ENCODE measurements at places on chromosomes 12 and 14.

DNA sequence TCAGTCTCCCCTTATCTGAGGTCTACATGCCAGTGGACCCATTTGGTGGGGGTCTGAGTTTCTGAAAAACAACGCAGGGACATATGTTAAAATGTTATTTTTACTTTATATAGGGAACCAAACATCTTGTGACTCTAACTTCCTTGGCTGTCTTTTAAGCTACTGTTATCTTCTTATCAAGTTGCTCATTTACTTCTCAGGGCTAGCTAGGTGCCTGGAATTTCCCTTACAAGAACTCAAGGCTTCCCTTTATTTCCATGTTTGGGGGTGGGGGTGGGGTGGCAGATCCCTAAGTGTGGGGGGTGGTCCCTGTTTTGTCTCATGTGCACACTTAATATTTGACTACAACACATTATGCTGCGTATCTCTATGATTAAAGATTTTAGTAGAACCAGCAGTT, 31.6 kb downstream of the PPP1R36 start:
- no peak for DNase-seq

GRCh38 chr12:110635055-110635454, 21.1 kb downstream of the TCTN1 start:
- no peak for DNase-seq

- DNase-seq, result peak; percentile 38
Measured at GRCh38 chr12:54998958-54999510, 14.5 kb upstream of the TESPA1 start.

DNA sequence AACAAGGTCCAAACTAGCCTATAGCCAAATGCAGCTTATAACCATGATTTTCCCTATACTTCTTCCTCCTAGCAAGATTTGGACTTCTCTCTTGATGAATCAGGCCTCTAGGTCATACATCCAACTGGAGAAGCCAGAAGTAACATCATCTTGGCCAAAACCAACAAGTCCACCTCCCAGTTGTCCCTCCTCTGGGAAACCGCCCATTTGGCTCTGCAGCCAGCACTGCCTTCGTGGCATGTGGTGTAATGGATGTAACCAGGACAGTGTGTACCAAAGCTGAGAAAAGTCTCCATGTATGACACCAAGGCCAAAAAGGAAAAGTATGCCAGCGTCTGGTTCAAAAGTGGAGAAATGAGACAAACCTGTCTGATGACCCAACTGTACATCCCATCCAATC, 59.3 kb upstream of the VASH1 start:
- no peak for DNase-seq

DNA sequence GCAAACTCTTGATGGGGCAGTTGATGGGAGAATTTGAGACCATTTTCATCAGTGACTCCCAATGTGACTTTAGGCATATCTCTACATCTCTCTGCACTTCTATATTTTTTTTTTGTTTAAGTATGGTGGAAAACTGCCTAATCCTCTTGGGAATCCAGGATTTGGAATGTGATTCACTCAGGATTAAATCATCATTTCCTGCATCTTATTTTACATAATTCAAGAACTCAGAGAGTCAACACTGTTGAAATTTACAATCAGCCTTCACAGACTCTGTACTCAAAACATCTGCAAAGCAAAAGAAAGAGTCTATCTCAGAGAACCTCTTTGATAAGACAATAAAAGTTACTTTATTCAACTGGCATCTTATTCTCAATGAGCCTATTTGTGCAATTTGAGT, 260.7 kb upstream of the NOS1 start:
- DNase-seq, result no peak

- no peak for DNase-seq
Measured at GRCh38 chr14:95516554-95517181, at the start of gene SYNE3. Gene SYNE3, minus strand, starts transcription at chr14:95516650. Its CDS starts 40,829 bp downstream, at chr14:95475821.

DNA sequence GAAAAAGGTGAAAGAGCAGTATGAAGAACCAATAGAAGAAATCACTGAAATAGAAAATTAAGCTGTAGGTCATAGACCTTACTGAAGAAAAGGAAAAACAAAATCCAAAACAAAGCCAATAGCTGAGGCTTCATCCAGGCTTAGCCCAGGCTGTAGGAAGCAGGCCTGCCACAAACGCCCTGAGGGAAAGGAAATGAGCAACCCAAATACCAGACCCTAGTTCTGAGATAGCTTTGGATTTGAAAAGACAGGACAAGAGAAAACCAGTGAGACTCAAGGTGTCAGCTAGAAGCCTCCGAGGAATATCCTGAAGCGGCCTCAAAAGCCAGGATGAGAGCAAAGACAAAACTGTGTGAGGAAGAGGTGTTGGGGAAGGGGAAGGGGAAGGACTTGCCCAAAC, 79.2 kb downstream of the FERMT2 start:
- DNase-seq, result no peak

DNA sequence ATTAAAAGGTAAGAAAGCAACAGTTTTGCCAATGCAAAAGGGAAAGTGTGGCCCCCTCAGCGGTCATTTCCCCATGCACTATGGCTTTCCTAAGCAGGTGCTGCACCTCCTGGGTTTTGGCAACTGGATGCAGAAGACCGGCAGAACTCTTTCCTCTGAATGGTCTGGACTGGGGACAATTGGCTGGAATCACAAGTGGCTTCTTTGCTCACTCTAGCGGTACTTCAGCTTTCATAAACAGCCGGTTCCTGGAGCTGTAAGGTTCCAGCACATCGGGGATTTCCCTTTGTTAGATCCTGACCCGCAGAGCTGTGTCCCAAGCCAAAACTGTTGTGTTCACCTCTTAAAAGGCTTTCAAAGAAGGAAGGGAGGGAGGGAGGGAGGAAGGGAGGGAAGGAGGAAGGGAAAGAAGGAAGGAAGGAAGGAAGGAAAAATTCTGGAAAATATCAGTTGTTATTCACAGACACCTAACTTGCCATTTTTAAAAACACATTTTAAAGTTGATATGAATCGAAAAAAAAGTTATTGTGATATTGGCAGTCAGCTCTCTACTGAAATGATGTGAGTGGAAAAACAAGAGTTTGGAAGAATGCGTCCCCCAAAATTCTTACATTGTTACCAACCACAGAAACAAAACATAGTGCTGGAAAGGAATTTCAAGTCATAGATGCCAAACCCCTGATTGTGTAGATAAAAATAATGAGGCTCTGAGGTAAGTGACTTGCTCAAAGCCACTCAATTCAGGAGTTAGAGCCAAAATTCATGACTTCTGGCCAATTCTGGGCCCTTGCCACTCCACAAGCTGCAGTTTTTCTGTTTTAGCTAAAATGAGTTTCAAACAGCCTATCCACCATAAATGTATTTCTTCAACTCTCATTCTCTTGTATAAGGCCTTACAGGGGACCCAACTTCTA, 220.6 kb upstream of the HMGA2 start:
- no peak for DNase-seq

GRCh38 chr12:131135311-131135785, 181.6 kb downstream of the ADGRD1 start:
- no peak for DNase-seq

DNA sequence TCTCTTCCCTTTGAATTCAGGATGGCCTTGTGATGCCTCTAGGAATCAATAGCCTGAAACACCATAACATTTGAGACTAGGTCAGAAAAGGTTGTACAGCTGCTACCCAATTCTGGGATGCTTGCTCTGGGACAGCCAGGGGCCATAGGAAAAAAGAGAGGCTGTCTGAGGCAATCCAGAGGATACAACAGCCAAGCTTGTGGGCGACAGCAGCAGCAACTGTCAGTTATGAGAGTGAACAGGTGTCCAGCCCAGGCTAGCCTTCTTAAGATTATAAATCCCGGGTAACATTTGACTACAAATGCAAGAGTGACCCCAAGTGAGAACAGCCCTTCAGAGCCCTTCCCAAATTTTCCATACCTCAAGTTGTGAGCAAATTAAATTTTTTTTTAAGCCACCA, 11.1 kb downstream of the DCN start:
- DNase-seq, result no peak

DNA sequence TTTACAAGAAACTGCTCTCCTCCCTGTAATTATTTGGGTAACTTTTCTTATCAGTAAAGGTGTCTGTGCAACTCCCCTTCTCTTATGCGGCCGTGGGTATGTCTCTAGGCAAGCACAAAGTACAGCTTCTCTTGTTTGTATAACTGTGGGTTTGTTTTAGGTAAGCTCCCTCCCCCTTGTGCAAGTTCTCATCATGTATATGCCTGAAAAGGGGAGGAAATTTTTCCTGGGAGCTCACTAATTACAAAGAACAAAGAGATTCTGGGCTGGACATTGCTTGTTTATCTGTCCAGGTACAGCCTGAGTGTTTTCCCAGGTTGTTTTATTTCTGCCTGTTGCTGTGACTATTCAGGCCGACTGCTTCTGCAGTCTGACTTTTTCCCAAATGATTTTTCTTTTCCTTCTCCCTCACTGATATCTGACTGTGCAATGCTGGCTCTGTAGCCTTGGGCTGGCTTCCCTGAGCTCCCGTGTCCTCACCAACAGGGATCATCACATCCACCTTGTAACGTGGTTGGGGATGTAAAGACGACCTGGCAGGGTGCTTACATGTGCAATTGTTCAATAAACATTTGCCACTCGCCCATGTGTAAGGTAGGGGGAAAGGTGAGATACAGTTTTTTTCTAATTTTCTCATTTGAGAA, 916.5 kb downstream of the AACS start:
- no peak for DNase-seq

DNA sequence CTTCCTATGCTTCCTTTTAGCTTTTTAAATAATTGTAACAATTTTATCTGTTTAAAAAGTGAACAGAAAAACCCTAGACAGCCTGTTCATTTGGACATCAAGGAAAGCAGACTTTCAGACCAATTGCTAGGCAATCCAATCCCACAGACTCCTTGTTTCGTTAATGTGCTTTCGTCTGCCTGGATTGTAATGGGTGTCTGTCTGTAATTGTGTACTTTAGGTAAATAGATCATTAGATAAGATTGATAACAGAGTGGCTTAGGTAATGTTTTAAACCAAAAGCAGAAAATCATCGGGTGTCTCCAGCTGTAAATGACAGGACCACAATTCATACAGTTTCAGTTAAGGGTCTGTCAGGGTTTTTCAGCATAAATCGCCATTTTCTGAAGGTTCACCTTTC, 19.6 kb downstream of the CCDC60 start:
- no peak for DNase-seq

- DNase-seq, result no peak
Measured at GRCh38 chr12:64678835-64679234, 68.5 kb downstream of the RASSF3 start.

DNA sequence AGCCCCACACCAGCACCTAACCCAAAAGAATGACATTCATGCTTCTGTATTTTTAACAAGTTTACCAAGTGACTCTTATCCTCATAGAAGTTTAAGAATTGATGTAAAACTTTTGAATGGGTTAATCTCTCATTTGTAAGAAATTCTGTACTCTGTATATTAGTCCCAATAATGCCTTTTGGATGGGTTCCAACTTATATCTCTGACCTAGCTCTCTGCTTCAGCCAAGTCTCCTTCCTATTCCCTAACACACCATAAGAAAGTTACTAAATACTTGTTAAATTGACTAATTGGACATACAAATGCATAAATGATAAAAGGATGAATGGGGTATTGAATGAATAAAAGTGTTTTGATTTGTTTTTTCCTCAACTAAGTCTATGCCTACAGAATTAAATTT, 557.3 kb downstream of the TMTC2 start:
- no peak for DNase-seq

GRCh38 chr14:63174760-63175191, 29.5 kb upstream of the RHOJ start:
- DNase-seq, result peak; percentile 13

DNA sequence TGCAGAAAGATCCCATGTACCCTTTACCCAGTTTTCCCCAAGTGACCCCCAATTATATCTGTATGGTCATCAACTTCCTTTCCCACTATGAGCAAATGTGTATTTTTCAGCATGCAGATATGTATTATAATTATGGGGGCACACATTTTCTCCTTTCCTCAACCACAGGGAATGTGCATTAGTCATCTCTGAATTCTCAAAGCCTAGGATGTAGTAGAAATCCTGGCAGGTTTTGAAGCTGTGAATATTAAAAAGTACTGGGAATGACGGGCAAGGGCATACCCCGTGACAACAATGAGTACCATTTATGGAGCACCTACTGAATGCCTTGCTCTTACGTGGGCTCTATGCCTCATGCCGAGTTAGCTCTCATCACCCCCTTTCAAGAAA, 71.5 kb downstream of the VWF start:
- no peak for DNase-seq

DNA sequence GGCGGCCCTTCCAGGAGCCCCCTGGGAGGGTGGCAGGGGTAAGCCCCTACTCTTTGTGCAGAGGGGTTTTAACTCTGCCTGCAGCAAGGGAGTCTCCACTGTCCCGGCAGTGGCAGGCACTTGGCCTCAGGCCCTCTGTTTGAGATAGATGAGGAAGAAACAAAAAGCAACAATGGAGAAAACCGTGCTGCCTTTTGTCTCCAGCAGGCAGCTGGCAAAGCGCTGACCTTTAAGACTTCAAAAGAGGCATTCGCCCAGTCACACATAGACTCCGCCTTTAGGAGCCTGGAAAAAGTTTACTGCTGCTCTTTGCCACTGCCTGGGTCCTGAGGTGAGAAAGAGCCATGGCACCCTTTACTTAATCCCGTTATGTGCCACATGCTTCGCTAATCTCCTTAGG, 158.2 kb upstream of the NTF3 start:
- DNase-seq, result no peak

DNA sequence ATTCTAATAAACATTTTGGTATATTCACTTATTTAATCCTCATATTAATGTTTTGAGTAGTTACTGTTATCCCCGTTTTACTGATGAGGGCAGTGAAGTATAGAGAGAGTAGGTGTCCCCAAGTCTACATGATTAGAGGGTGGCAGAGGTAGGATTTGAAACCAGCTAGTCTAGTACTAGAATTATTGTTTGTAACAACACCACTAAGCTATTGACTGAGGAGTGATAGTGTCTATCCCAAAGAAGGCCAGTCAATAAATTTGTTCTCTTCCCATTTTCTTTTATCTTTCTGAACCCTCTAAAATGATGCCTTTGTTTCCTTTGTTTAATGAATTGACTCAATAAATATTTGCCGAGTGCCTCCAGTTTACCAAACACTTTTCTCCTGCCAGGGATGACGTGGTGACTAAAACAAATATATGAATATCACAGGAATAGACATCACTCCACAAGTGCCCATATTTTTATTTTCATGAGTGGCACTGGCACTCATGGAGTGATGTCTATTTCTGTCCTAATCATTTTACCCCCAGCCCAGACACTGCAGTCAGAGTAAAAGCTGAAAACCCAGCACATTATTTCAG, 247.5 kb downstream of the SLC16A7 start:
- no peak for DNase-seq

- no peak for DNase-seq
Measured at GRCh38 chr12:114420944-114421335, 15.0 kb upstream of the TBX5 start.

DNA sequence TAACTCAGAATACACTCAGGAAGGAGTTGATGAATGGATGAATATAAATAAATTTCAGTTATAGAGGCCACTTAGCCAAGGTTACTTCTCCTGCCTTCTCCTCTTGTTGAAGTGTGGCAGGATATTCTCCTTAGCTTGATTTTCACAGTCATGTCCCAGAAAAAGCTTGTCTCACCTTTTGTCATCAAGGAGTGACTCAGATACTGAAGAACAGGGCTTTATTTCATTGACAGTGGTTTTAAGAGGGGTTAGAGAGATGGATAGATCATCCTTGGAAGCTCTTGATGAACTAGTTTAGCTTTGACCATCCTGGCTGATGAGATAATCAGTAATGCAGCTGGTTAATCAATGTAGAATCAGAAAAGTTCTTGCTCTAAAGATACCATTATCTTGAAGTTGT, 35.0 kb upstream of the CFAP54 start:
- DNase-seq, result no peak

GRCh38 chr14:90510159-90510558, 113.3 kb downstream of the CALM1 start:
- no peak for DNase-seq

- no peak for DNase-seq
Measured at GRCh38 chr12:101783150-101783549, 43.9 kb upstream of the SYCP3 start.

- no peak for DNase-seq
Measured at GRCh38 chr12:127619869-127620734, 646.9 kb upstream of the TMEM132C start.

Measured in KBM-7 (cell line).